ENCODE measurements at places on chromosomes 7 and 10.

- no peak for DNase-seq
Measured at GRCh38 chr7:17725821-17726220, 214.5 kb downstream of the SNX13 start.

DNA sequence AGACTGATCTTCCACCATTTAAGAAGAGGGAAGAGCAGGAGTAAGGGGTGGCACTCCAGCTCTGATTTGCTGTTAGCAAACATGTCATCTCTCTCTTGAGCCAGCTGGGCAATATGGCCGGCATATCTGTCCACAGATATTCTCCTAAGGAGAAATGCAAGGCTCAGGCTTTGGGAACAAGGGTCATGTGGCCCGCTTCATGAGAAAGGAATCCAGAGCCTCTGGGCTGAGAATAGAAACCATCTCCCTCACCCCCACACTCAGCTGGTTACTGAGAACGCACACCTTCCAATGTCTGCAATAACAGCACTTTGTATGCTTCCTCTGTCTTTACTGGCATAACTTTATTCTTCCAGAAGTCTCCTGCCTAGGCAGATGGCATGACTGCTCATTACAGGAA, 171.2 kb downstream of the ELMO1 start:
- no peak for DNase-seq

DNA sequence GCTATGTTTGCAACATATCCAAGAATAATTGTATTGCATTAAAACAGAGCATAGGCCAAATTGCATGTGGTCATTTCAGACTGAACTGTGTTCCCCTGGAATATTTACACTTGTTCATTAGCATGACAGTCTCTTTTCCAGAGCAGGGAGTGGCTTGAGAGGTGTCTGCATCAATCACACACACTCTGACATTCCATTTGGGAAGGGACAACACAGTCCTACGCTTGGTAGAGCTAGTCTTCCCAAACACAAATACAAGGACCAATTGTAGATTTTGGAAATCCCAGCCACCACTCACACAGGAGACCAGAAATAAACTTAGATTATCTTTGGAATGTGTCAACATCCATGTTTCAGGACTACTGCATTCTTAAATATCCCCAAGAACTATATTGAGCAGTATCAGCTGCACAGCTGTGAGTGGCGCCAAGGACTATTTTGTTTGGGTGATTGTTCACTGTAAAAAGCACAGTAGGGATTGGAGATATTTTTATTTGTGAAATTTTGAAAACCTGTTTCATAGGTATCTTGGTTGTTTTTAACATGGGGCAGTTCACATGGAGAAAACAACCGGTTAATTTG, 93.6 kb upstream of the PRR15 start:
- no peak for DNase-seq

- DNase-seq: no peak
Measured at GRCh38 chr10:84391326-84391725, 62.9 kb downstream of the CCSER2 start.

DNA sequence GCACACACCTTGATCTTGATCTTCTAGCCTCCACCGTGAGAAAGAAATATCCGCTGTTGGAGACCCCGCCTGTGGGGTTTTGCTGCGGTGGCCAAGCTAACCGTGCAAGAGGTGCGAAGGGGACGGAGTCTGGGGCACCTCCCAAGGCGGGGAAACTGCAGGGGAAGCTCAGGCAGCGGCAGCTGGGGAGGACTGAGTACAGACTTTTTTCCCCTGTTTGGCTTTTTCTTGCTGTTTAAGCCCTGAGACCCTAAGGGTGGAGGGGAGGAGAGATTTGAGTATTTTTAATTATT, 108.0 kb downstream of the DNAJB6 start:
- no peak for DNase-seq

GRCh38 chr10:74276416-74276815, 125.4 kb downstream of the ADK start:
- DNase-seq: no peak

GRCh38 chr10:122532601-122533296, 27.8 kb upstream of the DMBT1 start:
- no peak for DNase-seq

DNA sequence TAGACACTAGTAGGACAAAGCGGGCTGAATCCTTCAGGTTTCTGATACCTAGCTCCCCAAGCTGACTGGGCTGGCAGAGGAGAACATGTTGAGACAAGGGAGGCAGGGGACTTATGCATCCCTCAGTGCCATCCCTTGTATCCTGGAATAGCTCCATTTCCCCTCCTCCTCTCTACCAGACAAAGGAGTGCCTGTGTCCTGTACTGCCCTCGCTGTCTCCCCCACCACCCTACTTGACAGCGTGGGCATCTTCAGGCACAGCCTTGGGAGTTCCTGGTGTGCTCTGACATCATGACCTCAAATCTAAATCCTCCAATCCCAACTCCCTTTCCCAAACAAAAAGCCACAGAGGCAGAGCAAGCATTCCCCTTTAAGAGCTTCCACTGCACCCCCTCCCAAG, 9.0 kb downstream of the SFXN3 start:
- DNase-seq: no peak

DNA sequence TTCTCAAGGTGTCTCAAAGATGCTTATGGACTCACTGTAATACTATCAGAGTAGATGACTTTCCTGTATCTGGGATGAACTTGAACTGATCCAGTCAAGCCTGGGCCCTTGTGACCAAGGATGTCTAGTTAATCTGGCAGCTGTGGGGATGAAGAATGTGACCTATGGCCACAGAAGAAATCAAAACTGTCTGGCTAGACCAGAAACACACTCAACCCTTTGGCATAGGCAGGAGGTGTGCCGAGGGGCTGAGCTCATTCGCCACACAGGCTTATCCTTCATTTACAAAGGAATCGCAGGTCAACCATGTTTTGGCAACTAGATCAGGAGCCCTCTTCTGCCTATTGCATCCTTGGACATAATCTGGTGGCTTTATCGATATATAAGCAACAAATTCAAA, 110.6 kb downstream of the ATXN7L1 start:
- DNase-seq: no peak

DNA sequence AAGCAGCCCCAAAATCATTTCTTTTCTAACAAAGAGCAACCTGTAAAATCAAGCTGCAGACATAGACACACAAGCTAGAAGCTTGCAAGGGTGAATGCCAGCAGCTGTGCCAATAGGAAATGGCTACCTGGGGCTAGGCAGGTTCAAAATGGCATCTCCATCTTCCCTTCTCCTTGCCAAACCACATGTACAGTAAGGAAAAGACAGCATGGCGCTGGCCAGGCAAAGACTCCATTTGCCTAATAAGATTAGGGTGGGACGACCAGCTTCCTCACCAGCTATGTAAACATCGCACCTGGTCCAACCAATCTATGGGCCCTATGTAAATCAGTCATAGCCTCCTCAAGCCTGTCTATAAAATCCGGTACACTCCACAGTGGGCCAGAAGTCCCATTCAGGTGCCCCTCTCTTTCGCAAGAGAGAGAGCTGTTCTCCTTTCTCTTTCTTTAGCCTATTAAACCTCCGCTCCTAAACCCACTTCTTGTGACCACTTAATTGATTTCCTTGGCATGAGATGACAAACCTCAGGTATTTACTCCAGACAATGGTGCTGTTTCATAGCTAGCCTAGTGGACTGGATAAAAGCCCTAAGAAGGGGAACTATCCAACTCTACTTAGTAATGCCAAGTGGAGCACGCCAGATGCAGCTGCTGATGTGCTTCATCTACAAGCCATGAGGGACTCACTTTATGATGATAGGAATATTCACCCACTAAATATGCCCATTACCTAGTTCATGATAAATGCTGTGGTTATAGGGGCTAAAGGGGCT, 44.1 kb downstream of the HTR7 start:
- DNase-seq: no peak

DNA sequence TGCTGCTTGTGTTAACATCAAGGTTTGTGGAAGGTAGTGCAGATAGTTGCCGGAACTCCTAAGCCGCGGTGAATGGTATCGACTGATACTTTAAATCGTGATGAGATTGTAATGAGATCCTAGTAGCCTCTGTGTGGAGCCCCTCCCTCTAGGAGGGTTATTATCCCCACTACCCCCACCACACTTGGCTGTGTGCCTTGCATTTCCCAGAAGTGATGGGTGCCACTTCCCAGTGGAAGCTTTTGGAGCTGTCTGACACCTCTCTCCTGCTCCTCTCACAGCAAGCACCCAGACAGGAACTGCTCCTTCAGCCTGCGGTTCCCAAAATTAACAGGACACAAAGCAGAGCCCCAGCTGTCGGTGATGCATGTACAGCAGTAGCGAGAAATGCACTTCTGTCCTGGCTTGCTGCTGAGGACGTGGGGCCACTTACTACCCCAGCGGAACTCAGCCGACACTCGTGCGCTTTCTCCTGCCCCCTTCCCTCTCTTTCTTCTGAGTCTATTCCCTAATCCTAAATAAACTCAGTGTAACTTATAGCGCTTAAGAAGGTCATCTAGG, 52.5 kb downstream of the PRKAG2 start:
- DNase-seq: no peak

DNA sequence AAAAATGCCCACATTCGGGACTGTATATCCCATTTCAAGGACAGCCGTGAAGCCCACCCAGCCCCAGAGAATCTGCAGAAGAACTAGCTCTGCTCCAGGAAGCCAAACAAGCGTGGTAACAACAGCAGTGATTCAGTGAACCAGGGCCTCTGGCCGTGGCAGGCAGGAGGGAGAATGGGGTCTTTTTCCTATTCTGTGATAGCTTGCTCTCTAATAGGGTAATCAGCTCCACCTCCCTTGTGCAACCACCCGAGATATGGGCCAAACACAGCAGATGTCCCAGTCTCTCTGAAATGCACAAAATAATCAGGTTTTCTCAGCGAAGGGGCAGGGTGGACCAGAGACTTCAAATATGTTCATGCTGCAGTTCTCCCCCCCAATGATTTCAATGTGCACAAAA, 35.8 kb downstream of the CHST15 start:
- peak; percentile 75 for DNase-seq

DNA sequence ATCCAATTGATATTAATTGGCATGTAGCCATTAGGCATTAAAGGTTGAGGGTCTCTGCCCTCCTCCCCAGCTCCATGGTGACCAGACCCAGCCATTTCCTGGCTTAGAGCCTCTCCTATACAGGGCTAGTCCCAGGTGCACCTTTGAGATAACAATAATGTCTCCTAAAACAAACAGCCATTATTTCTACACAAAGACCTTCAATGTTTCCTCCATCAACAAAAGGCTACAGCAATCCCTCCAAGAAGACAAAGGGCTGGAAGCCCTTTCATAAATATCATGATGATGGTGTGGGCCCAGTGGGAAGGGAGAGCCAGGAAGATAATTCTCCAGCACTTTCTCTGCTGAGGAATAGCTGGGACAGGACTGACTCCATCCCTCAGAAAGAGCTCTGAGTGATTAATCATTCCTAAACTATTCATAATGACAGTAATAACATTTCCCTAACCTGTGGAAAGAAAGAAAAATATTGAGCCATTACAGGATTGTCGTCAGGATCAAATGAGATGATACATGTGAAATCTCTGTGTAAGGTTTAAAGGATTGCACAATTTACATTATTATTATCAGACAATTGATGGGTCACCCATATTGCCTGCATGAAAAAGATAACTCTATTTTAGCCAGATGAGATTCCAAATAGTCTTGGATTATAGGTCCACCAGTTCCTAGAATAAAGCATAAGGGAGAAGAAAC, 10.2 kb downstream of the PKD2L1 start:
- DNase-seq: no peak

- DNase-seq: peak; percentile 15
Measured at GRCh38 chr10:61175316-61175715, 231.3 kb upstream of the RHOBTB1 start.

DNA sequence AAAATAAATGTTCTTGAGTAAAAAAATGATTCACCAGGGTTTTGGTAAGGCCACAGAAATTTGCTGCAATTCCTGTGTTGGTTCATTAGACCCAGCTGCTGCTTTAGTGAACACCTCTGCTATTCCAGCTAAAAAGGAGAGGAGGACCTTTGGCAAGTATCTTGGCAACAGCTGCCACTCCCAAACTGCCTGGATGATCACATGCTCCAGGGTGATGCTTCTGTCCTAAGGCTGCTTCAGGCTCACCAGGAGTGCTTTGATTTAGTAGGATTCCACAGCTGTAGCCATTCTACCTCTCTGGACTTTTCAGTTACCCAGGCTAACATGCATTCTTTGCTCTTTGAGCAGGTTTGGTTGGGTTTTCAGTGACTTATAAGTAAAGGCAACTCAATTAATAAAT, 82.6 kb upstream of the NPVF start:
- DNase-seq: no peak

DNA sequence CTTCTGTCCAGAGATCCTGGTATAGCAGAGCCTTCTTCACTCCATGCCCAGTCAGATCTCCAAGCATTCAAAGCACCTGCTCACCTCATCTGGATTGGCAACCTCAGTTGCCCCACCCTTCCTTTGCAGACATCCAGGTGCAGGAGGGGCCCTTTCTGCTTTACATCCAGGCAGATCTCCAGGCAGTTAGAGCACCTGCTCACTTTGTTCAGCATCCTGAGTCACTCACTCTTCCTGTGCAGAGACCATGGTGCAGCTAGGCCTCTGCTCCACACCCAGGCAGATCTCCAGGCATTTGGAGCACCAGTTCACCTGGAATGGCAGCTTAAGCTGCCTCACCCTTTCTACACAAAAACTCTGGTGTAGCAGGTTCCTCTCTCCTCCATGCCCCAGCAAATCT, 153.1 kb downstream of the CDK14 start:
- DNase-seq: no peak

- DNase-seq: no peak
Measured at GRCh38 chr10:93437086-93437945, 44.8 kb downstream of the MYOF start.

DNA sequence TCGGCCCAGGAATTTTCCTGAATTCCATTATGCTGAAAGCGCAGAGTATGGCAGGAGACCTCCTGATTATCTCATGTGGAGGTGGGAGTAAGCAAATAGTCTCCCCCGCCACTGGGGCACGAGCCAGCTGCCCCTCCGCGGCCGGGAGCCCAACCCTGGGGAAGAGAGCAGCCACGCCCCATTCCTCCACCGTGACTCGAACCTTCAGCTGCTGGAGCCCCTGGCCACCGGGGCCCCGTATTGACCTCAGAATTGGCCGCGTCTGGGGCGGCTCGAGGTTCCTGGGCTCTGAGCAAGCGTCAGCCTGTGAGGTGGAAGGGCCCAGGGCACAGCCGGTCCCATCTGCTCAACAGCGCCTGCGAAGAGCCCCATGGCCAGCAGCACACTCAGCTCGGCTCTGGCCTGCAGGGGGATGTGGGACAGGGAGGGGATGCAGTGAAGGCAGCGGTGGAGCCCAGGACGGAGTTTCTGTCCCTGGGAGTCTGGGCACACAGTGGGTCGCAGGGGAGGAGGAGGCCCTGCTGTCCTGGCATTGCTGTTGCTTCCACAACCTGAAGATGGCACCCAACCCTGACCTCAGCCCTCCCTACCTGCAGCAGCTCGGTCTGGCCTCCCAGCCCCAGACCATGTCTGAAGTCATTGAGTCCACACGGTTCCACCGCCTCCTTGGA, 97.8 kb downstream of the CHST15 start:
- peak; percentile 74 for DNase-seq

GRCh38 chr10:16866541-16867275, 49.5 kb upstream of the RSU1 start:
- DNase-seq: peak; percentile 47
